ENCODE measurements at places on chromosomes 5 and 9.
A peak's percentile ranks its signal among the peaks of the same experiment; 100 is the strongest.

GRCh38 chr9:101711330-101711941 is 27.0 kb downstream of the GRIN3A start:
- no peak for DNase-seq

- peak; percentile 73 for DNase-seq
Measured at GRCh38 chr5:132427281-132428146, 58.0 kb downstream of the SLC22A5 start.

GRCh38 chr5:135569755-135570452 is 8.9 kb downstream of the CXCL14 start:
- DNase-seq, result no peak

- no peak for DNase-seq
Measured at GRCh38 chr9:122095010-122095767, 2.1 kb upstream of the TTLL11 start.

DNA sequence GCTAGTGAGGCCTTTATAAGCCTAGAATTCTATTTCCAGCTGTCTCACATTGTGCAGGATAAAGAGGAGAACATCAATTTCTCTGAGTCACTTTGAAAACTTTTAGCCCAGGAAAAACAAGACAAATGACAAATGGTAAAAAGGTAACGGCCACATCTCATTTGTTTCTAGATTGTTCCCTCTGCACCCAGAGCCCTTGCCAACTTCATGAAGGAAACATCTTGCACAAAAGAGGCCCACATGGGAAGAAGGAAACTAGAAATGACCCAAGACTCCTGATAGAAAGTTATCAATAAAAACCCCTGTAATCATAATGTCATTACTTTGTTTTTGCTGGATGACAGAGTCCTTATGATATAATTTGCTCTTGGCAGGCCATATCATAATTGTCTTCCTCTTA is 5.3 kb downstream of the DPYSL3 start:
- DNase-seq, result no peak

GRCh38 chr5:124755565-124755964 is 9.1 kb upstream of the ZNF608 start:
- no peak for DNase-seq

GRCh38 chr5:112689155-112689909 is 48.4 kb upstream of the APC start:
- DNase-seq, result no peak

GRCh38 chr5:150661821-150662596 is 958 bp downstream of the MYOZ3 start:
- no peak for DNase-seq

DNA sequence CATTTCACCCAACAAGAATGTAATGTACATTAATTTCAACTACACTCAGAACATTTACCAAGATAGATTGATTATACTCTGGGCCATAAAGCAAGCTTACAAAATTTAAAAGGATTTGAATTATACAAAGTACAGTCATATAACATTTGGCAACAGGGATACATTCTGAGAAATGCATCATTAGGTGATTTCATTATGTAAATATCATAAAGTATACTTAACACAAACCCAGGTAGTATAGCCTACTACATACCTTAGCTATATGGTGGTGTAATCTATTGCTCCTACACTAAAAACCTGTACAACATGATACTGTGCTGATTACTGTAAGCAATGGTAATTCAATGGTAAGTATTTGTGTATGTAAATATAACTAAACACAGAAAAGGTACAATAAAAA is 202.9 kb downstream of the MPDZ start:
- DNase-seq, result no peak

DNA sequence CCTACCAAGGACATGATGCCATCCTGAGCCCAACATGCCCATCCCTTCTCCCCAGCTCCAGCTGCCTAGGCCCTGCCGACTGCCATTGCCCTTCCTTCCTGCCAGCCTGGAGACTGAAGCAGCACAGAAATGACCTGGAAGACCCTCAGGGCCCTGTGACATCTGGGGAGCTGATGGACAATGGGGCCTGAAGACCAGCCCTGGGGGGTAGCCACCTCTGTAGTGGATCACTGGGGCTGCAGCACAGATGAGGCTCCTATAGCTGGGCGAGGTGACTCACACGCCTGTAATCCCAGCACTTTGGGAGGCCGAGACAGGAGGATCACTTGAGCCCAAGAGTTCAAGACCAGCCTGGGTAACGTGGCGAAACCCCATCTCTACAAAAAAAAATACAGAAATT is 86.6 kb downstream of the VAV2 start:
- no peak for DNase-seq

- no peak for DNase-seq
Measured at GRCh38 chr9:6632516-6633183, 12.9 kb downstream of the GLDC start.

DNA sequence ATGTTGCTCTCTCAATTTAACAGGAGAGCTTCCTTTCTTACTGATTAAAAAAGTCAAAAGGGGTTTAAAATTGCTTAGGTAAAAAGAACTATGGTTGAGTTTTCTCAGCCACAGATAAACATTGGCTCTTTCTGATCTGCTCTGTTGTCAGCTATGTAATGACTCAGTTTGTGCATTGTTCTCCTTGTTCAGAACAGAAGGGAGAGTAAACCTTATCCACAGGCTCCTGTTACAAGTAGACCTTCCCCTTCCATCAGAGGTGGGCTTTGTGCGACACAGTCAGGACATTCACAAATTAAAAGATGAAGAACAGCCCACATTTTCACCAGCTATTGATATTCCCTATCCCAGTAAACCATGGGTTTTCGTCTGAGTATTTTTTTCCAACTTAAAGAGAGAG is 236.3 kb upstream of the SEMA6A start:
- DNase-seq, result no peak

DNA sequence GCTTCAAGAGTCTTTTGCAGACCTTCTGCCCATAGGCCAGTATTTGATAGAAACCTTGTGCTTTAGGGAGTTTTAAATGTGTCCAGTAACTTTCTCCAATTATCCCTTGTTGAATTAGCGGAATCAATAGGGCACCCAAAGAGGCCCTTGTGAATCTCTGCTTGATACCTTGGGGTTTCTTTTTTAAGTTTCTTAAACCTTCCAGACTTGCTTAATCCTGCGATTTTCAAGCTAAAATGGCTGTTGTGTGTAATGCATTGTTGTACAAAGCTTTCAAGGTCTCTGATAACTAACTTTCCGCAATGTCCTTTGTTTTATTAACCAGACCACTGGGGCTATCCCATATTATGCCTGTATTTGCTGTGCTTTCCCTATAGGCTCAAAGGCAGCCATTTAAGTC is 577.4 kb upstream of the RORB start:
- no peak for DNase-seq

GRCh38 chr5:10202089-10202910 is 47.4 kb downstream of the ATPSCKMT start:
- DNase-seq, result no peak

GRCh38 chr9:94991961-94992907 is 265.7 kb downstream of the AOPEP start:
- no peak for DNase-seq

DNA sequence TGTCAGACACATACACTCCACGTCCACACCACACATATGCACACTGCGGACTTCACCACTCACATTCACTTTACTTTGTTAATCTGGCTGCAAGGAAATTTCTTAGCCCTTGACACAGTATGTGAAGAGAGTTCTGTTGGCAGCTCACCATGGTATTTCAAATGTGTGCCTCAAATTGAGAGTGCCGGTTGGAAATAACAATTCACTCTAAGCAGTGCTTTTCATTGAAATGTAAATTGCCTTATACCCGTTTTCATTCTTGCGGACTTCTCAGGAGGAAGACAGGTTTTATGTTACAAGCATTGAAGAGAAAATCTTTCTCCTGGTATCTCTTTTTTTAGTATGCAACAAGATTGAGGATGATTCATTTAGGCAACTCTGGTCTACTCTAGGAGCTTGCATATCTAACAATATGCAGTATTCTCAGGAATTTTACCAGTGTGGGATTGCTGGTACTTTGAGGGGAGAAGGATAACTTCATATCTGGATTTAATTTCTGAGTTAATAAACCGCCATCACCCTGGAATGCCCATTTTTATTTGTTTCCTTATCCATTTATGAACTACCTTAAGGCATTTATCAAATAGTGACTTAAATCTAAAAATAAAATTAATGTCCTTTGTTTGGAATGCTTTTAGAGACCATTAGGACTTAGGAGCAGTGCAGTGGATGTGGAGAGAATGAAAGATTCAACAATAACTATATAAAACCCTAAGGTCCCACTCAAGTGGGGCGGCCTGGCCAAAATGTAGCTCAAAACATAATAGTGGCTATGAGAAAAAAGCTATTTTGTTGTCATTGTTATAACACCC is 87.0 kb downstream of the IQGAP2 start:
- no peak for DNase-seq

DNA sequence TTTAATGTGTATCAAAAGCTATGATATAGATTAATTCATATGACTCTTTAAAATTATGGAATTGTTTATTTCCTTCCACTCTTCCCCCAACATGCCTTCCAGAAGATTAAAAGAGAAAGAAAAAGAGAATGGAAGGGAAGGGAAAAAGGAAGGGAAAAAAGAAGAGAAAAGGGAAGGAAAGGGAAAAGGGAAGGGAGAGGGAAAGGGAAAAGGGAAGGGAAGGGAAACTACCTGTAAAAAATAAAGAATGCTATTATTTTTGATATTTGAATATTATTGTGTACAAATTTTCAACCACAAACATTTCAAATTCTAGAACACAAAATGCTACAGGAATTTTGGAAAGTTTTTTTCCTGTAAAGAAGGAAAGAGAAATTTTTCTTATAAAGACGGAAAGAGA is 281.7 kb downstream of the SLCO4C1 start:
- DNase-seq, result no peak

DNA sequence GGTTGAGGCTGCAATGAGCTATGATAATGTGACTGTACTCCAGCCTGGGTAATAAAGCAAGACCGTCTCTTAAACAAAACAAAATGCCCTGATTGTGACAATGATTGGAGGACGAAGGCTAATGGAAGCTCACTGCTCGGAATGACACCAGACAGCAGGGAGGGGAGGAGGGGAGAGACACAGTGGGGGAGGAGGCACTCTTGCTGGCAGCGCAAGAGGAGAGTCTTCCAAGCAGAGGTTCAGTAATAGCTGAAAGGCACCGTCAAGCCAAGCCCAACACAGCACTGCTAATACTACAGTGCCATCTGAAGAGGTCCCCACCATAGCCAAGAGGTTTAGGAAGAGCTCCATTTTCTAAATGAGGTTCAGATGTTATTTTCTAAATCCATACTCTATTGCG is 102.3 kb downstream of the GLDC start:
- no peak for DNase-seq

DNA sequence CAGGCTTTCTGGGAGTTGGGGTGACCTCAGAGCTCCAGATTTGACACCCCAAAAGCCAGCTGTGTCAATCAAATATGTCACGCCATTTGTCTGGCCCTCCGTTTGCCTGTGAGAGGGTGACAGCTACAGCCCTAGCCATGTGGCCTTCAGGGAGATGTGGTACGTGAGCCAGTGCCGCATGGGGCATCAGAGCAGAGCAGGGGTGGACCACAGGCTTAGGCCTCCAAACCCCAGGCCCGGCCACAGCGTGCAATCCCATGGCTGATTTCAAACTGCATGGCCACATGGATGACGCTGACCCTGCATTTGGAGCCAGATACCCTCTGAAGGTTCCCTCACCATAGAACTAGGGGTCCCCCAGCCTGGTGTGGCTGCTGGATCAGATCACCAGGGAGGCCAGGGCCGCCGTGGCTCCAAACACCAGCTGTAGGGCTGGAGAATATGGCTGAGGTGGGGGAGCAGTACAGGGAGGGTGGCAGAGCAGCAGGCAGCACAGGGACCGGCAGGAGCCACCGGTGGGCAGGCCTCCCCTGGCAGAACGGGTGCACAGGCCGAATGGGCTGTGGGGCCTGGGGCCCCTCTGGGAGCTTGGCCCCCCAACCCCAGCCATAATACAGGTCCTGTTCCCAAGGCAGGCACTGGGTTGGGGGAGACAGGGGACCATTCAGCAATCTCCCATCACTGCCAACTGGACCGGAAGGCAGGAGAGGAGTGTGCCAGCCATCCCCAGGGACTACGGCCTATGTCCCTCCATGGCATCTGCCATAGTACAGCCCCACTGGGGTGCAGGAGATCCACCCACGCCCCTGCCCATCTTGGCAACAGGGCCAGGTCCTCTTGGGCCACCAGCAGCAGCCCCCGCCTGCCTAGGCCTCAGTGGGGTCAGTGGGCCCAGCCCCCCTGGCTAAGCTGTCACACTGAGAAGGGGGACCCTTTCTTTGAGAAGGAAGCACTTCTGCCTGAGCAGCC is 1.5 kb downstream of the SAPCD2 start:
- DNase-seq, result no peak

DNA sequence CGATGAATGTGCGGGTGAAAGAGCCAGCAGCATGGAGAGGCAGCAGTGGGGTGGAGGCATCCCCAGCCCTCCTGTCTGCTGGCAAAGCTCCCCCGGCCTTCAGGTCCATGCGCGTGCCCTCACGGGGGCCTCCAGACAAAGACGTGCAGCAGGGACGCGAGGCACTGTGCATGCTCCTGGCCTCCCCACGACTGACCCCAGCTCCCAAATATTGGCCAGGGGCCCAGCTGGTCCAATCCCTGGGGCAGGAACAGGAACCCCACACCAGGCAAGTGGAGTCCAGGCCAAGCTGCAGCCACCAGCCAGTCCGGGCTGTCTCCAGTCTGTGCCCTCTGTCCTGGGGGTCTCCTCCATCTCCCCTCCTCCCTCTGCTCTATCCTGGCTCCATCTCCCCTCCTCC is 33.5 kb upstream of the LRRC14B start:
- DNase-seq, result no peak

DNA sequence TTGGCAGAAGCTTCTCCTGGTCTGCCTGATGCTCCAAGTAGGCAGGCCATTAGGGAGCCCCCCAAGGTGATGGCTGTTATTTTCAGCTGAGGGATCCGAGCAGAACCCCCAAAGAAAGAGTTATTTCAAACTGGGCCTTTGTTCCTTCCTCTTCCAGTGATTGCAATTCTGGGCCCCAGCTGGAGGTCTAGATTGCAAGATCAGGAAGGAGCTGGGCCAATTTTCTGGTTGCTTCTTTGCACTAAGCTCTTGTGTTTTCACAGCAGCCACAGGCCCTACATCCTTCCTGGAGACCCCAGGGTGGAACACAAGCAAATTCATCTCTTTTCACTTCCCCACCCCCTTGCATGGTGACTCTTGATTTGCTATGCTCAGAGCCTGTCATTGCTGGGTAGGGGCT is 215.0 kb downstream of the SEMA6A start:
- no peak for DNase-seq

- DNase-seq, result no peak
Measured at GRCh38 chr9:34409154-34409553, 32.5 kb upstream of the MYORG start.

DNA sequence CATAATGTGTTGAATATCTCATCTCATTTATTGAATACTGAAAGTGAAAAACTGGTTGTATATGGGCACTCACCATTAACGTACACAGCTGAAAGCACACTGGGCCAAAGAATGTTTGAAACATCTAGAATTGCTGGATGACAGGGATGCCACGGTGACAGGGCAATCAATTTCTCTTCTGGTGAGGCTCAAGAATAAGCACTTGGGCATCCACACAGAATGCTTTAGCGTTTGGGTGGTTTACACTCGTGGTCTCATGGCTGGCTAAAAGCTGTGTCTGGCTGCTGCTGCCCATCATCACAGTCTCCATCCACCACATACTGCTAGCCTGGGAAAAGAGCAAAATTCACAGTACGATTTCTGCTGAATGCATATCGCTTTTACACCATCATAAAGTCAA is 30.7 kb upstream of the IL31RA start:
- no peak for DNase-seq

- no peak for DNase-seq
Measured at GRCh38 chr9:89361031-89361430, 42.7 kb downstream of the SECISBP2 start.
